CD4-positive, alpha-beta T cell treated with Interleukin-2 at 100 ng/mL for 4 hours (primary cell): ENCODE measurements at places on chromosomes 4 and X.

DNA sequence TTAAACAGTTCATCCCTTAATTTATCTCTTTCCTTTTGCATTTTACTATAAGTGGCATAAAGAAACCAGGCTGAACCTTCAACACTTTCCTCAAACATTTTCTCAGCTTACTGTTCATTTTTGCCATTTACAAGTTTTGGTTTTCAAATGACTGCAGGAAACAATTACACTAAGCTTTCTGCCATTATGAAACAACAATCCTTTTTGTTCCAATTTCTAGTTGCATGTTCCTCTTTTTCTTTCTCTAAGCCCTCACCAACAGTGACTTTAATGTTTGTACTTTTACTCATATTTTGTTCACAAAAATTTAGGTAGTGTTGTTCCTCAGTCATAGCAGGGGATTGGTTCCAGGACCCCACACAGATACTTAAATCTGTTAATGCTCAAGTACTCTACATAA, 1526.1 kb downstream of the STIM2 start:
- no peak for DNase-seq

DNA sequence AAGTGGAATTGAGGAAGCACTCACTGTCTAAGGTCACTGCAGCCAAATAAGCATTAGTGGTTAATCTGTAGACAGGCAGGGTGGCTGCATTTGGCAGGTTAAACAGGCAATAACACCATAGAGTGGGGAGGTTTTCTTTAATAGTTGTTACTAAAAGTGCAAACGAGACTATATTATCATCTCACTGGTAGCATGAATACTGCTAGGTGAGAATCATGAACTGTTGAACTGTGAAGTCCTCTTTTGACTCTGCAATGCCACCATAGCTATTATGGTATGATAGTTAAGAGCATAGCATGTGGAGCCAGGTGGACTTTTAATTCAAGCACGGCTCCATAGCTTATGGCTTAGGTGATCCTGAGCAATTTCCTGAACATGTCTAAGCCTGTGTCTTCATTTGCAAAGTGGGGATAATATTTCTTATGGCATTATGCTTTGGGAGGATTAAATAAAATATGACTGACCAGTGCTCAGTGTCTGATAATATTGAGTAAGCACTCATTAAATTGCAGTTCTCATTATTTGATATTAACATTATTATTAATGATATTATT, 235.6 kb upstream of the HHIP start:
- DNase-seq, result no peak

GRCh38 chrX:79368441-79368840, 1.3 kb upstream of the ITM2A start:
- no peak for DNase-seq

DNA sequence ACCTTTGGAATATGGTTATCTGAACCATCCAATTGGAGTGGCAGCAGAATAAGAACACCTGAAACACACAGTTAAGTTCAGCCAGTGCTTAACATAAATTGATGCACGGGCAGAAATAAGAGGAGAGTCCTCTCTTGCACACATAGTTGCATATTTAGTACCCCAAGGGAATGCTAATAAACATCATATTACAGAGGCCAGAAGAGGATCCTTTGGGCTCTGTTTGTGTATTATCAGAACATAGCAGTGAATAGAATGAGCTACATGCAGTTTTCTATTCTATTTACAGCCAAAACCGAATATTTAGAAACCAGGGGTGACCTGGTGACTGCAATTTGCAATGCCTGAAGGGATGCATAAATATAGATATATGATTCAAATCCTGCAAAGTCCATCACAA, 300.8 kb upstream of the GALNT7 start:
- no peak for DNase-seq

DNA sequence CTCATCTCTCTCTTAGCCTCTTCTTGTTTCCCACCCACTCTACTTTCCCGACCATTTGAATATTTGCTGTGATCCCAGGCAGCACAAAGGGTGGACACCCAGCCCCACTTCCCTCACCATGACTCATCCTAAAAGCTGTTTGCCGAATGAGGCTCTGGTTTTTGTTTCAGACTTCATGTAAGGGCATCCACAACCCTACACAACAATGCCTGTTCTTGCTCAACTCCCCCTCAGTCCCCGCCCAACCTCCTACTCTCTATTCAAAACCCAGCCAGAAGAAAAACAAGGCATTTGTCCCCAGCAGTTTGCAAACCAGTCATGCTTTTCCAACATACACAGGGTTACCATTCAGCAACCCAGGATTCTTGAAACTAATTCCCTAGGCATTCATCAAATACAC, 516.5 kb upstream of the CNKSR2 start:
- DNase-seq, result no peak

GRCh38 chr4:139635966-139636365, 29.7 kb upstream of the MGST2 start:
- DNase-seq, result no peak

- no peak for DNase-seq
These were observed 8.1 kb downstream of the RASL11B start for GRCh38 chr4:52870225-52870624.

DNA sequence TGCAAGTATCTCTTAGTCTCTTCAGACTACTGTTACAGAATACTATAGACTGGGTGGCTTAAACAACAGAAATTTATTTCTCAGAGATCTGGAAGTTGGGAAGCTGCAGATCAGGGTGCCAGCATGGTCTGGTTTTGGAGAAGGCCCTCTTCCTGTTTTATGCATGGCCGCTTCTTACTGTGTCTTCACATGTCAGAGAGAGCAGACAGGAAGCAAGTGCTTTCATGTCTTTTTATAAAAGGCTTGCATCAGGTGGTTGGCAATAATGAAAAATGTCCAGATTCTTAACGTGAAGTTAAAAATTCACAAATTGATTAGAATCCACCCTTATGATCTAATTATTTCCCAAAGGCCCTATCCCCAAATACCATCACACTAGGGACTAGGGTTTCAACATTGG, 284.9 kb downstream of the RPA4 start:
- no peak for DNase-seq

- no peak for DNase-seq
These were observed 250.4 kb downstream of the GPM6A start for GRCh38 chr4:175561696-175562095.

DNA sequence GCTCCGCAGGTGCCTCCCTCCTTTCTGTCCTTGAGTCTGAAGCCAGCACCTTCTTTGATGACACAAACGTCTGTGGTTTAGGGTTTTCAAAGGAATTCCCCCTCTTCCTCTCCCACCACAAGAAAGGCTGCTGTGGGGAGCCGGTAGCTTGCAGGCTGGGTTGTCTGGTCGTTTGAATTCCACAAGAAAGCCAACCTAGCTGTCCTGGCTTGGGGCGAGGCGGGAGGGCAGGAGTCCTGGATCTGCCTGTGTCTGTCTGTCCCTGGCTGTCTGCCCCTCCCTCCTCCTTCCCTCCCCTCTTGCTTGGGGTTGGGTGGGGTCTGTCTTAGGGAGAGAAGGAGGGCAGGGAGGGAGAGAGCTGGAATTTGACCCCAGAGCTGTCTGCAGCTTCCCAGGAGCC, 56.3 kb downstream of the SHROOM2 start:
- no peak for DNase-seq

- no peak for DNase-seq
These were observed 9.8 kb upstream of the BCOR start for GRCh38 chrX:40107291-40108161.

GRCh38 chr4:127776620-127777019, 5.5 kb upstream of the HSPA4L start:
- no peak for DNase-seq
